Adrenal gland (tissue), 19 donors: ENCODE measurements at places on chromosomes 7 and 10. TPM values are rescaled to one million over a fixed set of nuclear protein-coding genes. Genes with fewer than 3 reads are reported as not detected.

The PTF1A gene
- not detected for total RNA-seq

- DNase-seq: no peak
Observed at GRCh38 chr10:93245779-93246178, 172.1 kb downstream of the CYP26A1 start.

- DNase-seq: no peak
Observed at GRCh38 chr10:13527864-13528122, 1.0 kb downstream of the BEND7 start.

The VAX1 gene
- total RNA-seq: not detected

- DNase-seq: no peak
Observed at GRCh38 chr10:110522365-110522988, 24.8 kb downstream of the DUSP5 start.

The OPN4 gene
- total RNA-seq: not detected

DNA sequence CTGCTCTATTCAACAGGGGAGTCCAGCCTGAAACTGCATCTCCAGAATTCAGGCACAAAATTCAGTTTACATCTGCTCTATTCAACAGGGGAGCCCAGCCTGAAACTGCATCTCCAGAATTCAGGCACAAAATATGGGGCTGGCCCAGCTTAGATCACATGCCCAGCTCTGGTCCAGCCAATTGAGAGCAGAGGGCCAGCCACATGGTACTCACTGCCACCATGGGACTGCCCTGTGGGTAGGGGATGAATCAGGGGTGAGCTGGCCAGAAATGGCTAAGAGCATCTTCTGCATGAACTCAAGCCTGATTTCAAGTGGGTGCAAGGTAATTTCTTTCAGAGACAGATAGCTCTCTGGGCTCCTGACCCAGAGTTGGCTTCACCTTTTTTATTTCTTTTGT is 156.6 kb upstream of the LYZL2 start:
- DNase-seq: no peak

- DNase-seq: no peak
Observed at GRCh38 chr7:26346611-26347203, 55.0 kb downstream of the SNX10 start.

The CNPY1 gene
- not detected for total RNA-seq

The FFAR4 gene
- not detected for total RNA-seq

GRCh38 chr10:102220612-102221011 is 5.5 kb upstream of the ELOVL3 start:
- DNase-seq: no peak

- no peak for DNase-seq
Observed at GRCh38 chr10:4541292-4541691, 284.7 kb upstream of the AKR1E2 start.

The FGFBP3 gene
- 1.6 TPM for total RNA-seq

DNA sequence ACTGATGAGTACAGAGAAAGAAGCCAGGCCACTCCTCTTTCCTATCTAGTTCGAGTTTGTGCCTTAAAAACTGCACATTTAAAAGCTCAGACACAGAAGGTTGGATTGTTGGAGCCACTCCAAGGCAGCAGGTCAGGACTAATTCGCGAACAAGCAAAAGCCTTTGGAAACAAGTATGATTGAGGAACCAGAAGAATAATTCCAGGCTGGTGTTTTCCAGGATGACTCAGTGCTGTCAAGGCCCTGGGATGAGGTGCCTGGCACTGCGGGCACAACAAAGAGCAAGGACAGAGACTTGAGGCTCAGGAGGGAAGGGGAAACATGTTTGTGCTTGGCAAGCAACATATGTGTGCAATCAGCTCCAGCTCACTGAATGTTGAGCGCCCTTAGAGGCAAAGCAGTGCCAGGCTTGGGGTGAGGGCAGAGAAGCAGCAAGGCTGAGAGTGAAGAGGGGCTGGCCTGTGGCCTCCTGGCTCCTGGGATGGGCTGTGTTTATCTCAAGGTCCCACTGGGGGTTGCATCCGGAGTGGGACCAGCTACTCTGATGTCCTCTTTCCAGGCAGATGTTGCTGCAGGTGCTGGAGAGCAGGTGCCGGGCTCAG is 44.1 kb downstream of the VSTM4 start:
- DNase-seq: peak; percentile 75

The PDE6C gene
- not detected for total RNA-seq
